ENCODE measurements at places on chromosomes 3 and 15. TPM values are rescaled to one million over a fixed set of nuclear protein-coding genes. Genes with fewer than 3 reads are reported as not detected.
A peak's percentile ranks its signal among the peaks of the same experiment; 100 is the strongest.

HIGD2B gene
- total RNA-seq = 2.4 TPM

GRCh38 chr15:29937956-29938355 is 115.7 kb upstream of the TJP1 start:
- DNase-seq = no peak

- DNase-seq = no peak
These were observed 1.5 kb upstream of the P2RY12 start for GRCh38 chr3:151386056-151386455.

DNA sequence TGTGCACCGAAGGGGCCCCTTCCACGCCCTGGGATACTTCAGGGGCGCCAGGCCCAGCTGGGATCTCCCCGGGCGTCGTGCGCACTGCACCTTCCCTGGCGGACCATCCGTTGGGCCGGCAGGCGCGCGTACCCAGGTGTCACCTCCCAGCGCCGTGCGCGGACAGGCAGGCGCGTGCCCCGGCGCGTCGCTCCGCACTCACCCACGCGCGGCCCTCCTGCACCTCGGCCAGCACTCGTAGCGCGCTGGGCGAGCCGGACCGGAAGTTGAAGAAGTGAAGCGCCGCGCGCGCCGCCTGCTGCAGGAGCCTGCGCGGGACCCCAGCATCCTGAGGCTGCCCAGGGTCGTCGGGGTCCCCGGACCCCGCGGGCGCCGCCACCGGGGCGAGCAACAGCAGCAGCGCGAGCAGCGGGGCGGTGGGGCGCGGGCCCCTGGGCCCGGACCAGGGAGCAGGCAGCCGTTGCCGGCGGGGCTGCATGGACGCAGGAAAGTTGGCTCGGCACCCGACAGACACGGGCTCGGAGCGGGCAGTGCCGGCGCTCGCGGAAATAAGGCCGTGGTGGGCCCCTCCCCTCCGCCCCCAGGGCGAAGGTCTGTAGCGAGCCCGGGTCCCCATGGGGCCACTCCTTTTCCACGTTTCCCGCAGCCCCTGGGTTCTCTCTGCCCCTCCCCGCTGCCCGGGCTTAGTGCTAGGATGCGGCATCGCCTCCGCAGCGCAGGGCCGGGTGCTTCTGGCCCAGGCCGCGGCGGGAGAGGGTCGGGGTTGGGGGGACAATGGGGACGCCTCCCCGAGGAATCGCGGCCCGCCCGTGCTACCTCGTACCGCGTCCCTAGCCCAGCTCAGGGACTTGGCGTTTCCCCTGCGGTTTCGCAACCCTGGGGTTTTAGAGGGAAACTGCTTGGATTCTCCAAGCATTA is at the start of gene RARRES1:
RARRES1 (minus strand) TSS at position 520 of the 918 bp plus-strand sequence; CDS start at position 478, 42 bp downstream.
- peak; percentile 82 for DNase-seq

DNA sequence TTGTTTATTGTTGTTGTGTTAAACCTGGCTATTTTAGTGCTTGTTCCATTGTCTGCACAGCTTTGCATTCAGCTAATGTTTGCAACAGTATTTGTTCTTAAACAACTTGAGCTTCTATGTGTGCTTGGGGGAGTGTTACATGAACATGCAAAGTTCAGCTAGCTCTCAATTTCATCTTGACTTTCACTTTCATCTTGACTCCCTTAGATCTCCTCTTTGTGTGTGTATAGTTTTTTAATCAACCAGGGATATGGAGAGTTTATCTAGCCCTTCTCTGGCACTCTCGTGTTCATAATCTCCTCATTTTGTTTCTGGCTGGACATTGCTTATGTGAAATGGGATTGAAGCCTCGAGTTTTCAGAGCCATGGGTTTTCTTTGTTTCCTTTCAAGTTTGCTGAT is 212.4 kb upstream of the ZBTB20 start:
- DNase-seq = no peak

DNA sequence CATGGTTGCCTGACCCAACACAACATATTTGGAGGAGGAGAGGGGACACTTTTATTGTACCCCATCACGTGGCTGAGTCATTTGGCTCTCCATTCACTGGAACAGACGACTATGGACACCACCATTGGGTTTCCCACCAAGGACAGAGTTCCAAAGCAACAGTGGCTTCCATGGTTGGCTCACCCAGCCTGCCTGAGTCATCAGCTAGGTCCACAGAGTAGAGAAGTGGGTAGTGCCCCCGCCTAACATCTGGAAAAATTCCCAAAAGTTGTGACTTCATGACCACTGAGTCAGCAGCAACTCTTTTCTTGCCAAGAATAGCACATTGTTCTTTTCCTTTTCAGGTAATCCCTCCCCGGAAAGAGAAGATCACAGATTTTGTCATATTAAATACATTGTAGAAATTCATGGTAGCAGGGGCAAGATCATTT is 3.0 kb upstream of the PPP1R2 start:
- DNase-seq = no peak

- DNase-seq = no peak
These were observed 25.2 kb downstream of the FRMD4B start for GRCh38 chr3:69360690-69361089.

GRCh38 chr3:66149269-66149668 is 71.5 kb upstream of the SLC25A26 start:
- no peak for DNase-seq

DNA sequence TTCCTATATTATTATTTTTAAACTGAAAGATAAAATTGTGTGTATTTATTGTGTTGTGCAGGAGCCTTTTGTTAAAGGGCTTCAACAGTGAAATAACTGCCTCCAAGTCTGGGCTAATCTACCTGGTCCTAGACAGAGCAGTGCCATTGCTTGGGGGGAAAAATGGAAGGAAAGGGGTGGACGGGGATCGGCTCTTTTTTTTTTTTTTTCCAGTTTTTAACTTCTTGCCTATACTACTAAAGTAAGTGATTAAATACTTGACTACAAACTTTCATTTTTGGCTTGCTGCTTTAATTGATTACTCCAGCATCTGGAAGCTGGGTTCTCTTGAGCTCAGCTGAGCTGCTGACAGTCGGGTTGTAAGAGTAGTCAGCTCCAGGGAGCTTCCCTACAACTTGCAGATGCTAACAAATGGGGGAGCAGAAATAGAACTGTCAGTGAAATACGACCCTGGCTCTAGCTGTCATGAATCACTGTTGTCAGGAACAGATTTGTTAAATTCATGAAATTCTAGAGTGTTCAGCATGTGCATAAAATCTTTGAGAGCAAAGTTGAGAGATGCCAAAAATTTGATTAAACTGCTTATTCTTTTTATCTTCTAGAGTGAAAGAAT is 276.7 kb downstream of the ROBO1 start:
- no peak for DNase-seq

DNA sequence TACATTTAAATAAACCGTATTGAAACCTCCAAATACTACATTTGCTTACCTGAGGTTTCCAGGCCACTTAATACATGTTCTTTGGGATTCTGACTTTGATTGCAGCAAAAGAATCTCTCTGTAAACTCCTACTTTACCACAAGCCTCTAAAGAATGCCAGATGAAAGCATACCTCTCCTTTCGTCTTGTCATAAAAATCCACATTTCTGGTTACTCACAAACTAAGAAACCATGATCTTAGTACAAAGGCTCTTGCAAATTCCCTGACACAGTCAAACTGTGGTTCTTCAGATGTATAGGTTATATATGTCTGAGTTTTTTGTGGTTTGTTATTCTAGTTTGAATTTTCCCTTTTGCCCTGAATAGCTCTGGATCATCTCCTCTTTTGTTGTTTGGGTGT is 188.4 kb downstream of the RAP2B start:
- no peak for DNase-seq

- DNase-seq = no peak
These were observed 80.5 kb downstream of the USF3 start for GRCh38 chr3:113615976-113616375.

DNA sequence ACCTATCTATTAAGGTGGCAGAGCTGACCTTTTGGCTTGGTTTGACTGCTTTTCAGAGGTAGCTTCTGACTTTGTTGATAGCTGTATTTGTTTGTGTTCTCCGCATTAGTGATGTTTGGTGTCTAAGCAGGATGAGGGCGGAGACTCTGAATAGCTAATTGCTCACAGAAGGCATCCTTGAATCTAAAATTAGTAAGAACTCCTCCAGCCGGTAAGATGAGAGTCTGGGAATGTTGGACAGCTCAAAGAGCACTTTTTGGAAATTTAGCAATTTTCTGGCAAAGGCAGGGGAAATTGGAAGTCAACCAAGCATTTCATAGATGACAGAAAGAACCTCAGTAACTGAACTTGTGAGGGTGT is 174.1 kb downstream of the KLHL25 start:
- peak; percentile 52 for DNase-seq

DNA sequence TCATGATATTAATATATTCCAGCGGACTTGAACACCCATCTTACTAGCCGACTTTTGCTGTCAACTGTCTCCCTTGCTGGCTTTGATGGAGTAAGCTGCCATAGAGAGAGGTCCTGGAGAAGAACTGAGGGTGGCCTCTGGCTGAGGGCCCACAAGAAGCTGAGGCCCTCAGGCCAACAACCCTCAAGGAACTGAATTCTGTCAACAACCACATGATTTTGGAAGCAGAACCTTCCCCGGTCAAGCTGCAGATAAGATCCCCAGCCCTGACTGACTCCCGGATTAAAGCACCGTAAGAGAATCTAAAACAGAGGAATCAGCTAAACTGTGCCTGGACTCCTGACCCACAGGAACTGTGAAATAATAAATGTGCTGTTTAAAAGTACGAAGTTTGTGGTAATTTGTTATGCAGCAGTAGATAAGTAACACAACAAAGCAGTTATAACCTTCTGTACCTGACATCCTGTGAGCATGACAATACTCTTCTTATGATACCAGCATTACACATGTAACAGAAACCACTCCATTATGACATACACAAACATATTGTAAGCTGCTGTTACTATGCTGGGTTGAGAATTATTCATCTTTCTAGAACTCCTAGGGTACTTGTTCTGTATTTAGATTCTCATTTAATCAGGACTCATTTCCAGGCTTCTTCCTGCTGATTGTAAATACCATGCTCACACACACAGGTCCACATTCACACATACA is 66.2 kb downstream of the HES1 start:
- no peak for DNase-seq

DNA sequence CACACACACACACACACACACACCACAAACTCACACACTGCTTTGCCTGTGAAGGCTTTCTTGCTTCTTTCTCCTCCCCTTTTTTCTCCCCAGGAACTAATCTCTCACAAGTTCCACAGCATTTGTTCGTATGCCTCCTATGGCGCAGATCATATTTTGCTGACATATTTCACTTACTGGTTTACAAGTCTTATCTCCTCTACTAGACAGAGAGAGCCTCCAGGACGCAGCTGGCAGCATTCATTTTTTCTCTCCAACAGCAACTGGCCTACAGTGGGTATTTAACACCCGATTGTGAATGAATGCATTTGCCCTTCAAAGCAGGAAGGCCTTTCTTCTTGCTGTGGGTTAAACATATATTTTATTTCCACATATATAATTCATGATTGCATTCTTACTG is 47.0 kb upstream of the DLG1 start:
- DNase-seq = no peak
